ENCODE measurements at places on chromosomes 11 and 22. TPM values are rescaled to one million over a fixed set of nuclear protein-coding genes. Genes with fewer than 3 reads are reported as not detected.

DRD2 gene
- total RNA-seq: not detected

MAPK11 gene
- 13.2 TPM for total RNA-seq

LRRN4CL gene
- 0.11 TPM for total RNA-seq

DGKZ gene
- total RNA-seq: 87.2 TPM

CTSW gene
- total RNA-seq: 44.3 TPM

MMP13 gene
- not detected for total RNA-seq

KRTAP5-2 gene
- not detected for total RNA-seq

RHBDD3 gene
- 41.0 TPM for total RNA-seq

KRTAP5-7 gene
- not detected for total RNA-seq

BAIAP2L2 gene
- 0.58 TPM for total RNA-seq

LRRC56 gene
- total RNA-seq: 2.1 TPM

CTNND1 gene
- 4.4 TPM for total RNA-seq

CLDN5 gene
- total RNA-seq: not detected

HPX gene
- total RNA-seq: not detected

ZW10 gene
- total RNA-seq: 24.7 TPM

TMEM191B gene
- 2.6 TPM for total RNA-seq

LRRC32 gene
- total RNA-seq: 2.8 TPM

HTATIP2 gene
- total RNA-seq: 52.4 TPM

UPB1 gene
- total RNA-seq: not detected

All from CD8-positive, alpha-beta memory T cell (primary cell).